CD4-positive, alpha-beta T cell treated with Interleukin-15 for 1 hour (primary cell): ENCODE measurements at places on chromosomes 6 and 20.
A peak's percentile ranks its signal among the peaks of the same experiment; 100 is the strongest.

DNA sequence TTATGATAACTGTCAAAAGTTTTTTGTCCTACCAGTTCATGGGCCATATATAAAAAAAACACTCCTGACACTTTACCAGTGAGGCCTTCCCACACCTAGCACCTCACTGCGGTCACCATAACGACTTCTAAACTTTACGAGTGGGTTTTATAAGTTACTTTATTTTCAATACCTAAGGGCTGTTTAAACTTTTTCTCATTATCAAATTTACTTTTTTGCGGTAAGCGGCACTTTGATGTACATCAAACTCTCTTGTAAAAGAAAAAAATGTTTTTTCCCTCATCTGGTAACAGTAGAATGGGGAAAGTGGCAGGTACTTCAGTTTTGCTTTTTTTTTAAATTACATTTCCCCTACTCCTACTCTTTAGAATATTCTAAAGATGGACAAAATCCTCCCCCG is 36.2 kb downstream of the FYN start:
- peak; percentile 60 for DNase-seq

DNA sequence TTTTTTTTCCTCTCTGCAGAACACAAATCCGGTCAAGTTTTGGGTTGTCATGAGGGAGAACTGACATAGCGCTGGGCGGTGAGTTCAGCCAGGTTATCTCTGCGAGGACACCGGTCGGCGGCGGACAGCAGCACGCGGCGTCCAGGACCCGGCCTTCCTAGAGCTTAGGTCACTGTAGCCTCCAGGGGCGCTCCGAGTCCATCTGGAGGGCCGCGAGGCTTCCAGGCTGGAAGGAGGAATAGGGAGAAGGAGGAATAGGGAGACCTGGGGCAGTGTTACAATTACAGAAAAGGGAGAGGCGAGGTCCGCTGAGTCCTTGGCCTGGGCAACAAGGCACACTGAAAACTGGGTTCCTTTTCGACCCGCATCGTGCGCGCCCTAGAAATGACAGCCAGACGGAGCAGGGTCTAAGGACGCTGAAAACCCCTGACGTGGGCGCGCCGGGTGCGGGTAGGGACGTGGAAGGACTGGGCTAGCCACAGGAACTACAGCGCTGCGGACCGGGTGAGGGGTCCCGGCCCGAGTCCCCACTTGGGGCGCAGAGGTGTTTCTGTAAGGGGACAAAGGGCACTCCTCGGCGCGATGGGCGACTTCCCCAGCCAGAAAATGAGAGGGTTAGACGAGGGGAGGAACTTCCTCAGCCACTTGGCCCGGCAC is 536 bp upstream of the FNDC1 start:
- DNase-seq, result no peak

GRCh38 chr6:13847326-13848050 is 33.1 kb upstream of the MCUR1 start:
- DNase-seq, result no peak

GRCh38 chr6:72948153-72948552 is 277.1 kb downstream of the KHDC1L start:
- no peak for DNase-seq

- DNase-seq, result no peak
Measured at GRCh38 chr6:14286634-14287428, 169.3 kb downstream of the CD83 start.

DNA sequence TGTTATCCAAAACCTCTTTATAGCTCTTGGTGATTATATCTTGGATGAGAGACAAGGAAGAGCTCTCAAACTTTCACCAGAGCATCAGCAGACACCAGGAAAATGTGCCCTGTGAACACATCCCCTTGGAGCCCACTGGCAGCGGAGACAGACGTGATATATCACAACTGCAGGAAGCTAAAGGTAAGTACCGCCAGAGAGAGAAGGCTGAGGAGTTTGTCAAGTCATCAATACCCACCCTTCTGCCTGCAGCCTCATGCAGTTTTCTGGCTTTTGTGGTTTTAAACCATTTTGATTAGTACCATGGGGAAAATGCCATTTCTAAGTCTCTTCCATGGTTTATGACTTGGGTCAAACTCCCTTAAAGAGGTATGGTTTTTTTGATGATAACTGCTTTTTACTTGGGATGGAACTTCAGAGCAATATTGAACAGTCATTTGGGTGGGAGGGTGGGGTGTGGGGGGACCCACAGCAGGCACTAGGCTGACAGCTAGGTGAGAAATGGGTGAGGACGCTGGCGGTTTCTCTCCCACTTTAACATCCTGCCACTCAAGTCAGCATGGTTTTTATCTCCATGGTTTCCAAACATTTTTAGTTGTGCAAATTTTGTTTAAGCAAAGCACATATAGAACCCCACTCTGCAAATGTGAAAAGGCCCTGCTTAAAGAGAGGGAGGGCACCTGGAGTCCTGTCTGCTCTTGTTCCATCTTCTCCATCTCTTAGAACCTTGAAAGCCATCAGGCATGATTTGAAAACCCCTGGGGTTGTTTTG is 108.4 kb downstream of the SCML4 start:
- no peak for DNase-seq

DNA sequence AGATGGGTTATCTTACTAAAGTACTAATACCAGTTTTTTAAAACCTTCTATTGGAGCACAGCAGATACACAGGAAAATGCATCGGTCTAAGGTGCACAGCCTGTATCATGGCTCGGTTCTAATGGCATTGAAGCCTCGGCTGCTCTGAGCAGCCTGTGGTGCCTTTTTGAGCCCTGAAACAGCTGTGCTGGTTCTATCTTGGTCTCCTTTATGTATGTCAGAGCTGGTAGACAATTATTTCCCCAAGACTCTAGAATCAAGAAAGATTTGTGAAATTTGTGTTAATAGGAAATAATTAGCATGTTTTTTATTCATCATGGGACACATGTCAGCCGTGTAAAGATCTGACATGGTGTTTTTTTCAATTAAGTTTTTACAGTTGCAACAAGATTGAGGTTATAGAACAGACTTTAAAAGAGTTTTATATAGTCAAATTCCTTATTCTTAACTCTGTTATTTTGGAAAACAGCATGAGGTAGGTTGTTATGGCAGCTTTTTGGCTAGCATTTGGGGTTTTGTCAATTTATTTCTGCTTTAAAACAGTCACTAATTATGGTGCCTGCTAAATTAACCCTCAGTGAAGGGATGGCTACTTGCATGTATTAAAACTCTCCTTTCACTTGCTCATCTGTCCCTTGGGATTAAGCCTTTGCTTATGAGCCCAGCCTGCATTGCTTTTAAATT is 40.3 kb upstream of the C20orf144 start:
- no peak for DNase-seq

- DNase-seq, result no peak
Measured at GRCh38 chr6:4282926-4283325, 147.6 kb upstream of the ECI2 start.

DNA sequence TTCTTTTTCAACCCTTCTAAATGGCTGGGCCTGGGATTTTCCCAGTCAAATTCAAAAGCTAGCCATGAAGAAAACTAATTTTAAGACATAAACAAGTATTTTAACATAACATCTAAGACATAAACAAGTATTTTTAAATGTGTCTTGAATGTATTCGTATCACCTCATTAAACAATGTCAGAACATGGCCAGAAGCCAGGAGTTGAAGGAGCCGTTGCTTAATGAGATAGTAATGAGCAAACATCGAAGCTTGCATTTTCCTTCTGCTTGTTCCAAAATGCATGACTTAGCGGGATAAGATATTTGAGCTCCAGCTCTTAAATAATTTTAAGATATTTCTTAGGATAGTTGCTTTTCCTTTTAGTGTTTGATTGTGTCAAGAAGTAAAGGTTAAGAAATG is 4.2 kb upstream of the RNF182 start:
- no peak for DNase-seq

- DNase-seq, result no peak
Measured at GRCh38 chr6:131490441-131490840, 82.6 kb upstream of the ARG1 start.

GRCh38 chr20:59701236-59701635 is 96.9 kb downstream of the PHACTR3 start:
- no peak for DNase-seq

GRCh38 chr6:11356404-11357155 is 124.1 kb upstream of the NEDD9 start:
- DNase-seq, result no peak

DNA sequence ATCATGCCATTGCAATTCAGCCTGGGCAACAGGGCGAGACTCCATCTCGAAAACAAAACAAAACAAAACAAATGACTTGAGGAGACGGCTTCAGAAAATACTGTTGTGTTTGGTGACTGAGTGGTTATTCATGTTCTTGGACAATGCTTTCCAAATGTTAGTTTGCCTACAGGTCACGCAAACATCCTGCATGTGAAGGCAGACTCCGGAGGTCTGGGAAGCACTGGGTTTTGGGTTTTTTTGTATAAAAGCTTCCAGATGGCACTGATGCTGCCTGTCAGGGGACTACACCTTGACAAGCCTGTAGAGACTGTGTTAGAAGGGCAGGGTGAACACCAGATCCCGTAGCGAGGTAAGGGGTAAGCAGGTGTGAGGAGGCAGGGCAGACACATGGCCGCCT is 81.7 kb downstream of the THBS2 start:
- DNase-seq, result no peak

DNA sequence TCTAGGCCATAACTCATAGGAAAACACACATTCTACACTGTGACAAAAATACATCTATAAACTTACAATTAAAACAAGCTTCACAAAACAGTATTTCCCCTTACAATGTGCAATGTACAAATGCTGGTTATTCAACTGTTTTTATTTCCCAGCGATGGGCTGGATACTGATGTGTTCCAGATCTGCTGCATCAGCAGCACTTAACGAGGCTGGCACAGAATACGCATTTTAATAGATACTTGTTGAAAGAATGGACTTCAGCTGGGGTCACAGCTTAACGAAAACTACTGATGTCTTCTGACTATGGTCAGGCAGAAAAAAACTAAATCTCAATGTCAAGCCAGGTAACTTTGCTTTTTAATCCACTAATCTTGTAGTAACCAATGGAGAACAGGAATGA is 70.9 kb downstream of the B4GALT5 start:
- DNase-seq, result no peak

- DNase-seq, result no peak
Measured at GRCh38 chr20:20743511-20744169, 31.2 kb upstream of the RALGAPA2 start.

- DNase-seq, result no peak
Measured at GRCh38 chr6:157370755-157371154, 10.2 kb upstream of the ZDHHC14 start.
